ENCODE measurements at places on chromosomes 2 and 18. TPM values are rescaled to one million over a fixed set of nuclear protein-coding genes. Genes with fewer than 3 reads are reported as not detected.

- no peak for DNase-seq
These were observed 65.1 kb upstream of the ODC1 start for GRCh38 chr2:10513201-10513600.

GRCh38 chr2:236965021-236965840, 120.5 kb upstream of the COPS8 start:
- DNase-seq: no peak

DNA sequence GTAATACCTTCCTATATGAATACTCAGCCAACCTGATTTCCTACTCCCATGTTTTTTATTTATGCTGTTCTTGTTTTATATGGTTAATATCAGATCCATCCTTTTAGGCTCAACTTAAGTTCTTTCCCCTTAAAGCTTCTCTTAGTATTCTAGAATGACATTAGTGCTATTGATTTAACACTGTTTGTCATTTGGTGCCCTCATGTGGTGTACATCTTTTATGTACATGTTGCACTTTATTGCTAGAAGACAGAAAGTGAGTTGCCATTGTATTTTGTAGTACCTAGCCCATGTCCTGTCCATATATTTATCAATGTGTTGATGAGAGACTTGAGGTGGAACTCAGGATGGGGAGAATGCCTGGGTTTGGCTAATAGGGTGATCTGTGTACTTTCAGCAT, 2.5 kb downstream of the HTRA2 start:
- DNase-seq: peak; percentile 76

GRCh38 chr18:616380-616995, 19.7 kb downstream of the CLUL1 start:
- DNase-seq: peak; percentile 42

- DNase-seq: no peak
These were observed 20.6 kb downstream of the ATOH8 start for GRCh38 chr2:85774126-85774978.

DNA sequence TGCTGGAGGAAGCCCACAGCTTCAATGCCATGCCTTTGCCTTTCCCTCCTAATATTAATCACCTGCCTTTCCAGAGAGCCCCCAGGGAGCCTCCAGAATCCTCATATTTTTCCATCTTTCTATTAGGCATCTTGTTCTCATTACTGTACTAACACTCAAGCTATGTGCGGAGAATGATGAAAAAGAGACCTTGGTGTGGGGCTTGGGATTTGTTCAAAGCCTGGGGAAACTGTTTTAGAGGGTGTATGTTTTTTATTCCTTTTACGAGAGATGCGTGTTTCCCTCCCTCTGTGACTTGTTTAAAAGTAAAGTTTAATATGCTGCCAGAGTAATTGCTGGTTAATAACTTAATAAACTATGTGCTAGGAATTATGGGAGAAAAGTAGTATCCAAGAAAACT, 102.4 kb upstream of the ZFP36L2 start:
- no peak for DNase-seq

GRCh38 chr2:108640731-108641130, 78.6 kb upstream of the RANBP2 start:
- DNase-seq: peak; percentile 94

DNA sequence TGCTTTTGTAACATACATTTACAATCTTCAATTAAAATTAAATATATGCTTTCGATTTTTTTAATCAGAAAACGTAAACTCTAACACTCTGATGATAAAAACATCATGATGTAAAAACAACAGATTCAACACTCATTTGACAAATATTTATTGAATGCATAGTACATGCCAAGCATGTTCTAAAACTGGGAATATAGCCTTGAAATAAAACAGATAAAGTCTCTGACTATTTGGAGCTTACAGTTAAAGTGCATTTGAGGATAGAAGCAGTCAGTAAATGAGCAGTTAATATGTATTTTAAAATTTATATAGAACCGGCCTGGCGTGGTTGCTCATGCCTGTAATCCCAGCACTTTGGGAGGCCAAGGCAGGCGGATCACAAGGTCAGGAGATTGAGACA, 47.8 kb downstream of the TMX3 start:
- DNase-seq: peak; percentile 5

DNA sequence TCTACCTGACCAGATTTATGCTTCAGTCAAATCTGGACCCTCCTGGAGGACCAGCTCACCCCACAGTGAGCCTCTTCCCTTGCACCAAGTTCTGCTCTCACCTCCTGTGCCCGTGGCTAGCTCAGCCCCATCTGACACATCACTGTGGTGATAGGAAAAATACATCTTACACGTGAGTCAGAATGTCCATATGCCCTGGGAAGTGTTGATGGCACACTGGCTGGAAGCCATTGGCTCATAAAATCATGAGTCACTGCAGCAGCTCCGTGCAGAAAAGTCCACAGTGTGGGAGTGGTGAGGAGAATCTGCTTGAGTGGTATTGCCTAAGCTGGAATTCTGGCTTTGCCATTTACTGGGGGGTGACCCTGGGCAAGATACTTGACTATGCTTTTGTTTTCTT, 42.6 kb upstream of the RAPGEF4 start:
- peak; percentile 97 for DNase-seq

The MRPL33 gene
- 64.5 TPM for total RNA-seq

The TWSG1 gene
- total RNA-seq: 170 TPM

The TEX44 gene
- total RNA-seq: not detected

The POTEJ gene
- not detected for total RNA-seq

The RESP18 gene
- not detected for total RNA-seq

The EGR4 gene
- under 0.01 TPM for total RNA-seq

The VPS54 gene
- 29.7 TPM for total RNA-seq
